Hematopoietic multipotent progenitor cell treated with erythropoietin and hydrocortisone succinate and interleukin-3 and kit ligand, for 15 days (in vitro differentiated cells): ENCODE measurements at places on chromosomes 4 and X.

GRCh38 chr4:67892253-67892652, 8.5 kb upstream of the TMPRSS11D start:
- no peak for DNase-seq

GRCh38 chr4:42915484-42915883, 23.0 kb downstream of the GRXCR1 start:
- no peak for DNase-seq

DNA sequence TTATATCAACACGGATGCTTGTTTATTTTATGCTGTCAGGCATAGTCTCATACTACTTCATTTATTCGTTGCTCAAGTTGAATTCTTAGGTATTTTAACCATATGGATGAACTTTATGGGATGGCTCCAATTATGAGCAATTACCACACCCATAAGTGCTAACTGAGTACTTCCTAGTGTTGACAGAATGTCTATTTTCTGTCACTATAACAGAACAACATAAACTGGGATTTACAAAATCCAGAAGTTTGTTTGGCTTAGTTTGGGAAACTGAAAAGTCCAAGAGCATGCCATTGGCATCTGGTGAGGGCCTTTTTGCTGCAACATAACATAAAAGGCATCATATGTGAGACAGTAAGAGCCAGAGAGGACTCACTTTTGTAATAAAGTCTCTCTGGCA, 21.0 kb downstream of the SULT1E1 start:
- DNase-seq, result no peak

DNA sequence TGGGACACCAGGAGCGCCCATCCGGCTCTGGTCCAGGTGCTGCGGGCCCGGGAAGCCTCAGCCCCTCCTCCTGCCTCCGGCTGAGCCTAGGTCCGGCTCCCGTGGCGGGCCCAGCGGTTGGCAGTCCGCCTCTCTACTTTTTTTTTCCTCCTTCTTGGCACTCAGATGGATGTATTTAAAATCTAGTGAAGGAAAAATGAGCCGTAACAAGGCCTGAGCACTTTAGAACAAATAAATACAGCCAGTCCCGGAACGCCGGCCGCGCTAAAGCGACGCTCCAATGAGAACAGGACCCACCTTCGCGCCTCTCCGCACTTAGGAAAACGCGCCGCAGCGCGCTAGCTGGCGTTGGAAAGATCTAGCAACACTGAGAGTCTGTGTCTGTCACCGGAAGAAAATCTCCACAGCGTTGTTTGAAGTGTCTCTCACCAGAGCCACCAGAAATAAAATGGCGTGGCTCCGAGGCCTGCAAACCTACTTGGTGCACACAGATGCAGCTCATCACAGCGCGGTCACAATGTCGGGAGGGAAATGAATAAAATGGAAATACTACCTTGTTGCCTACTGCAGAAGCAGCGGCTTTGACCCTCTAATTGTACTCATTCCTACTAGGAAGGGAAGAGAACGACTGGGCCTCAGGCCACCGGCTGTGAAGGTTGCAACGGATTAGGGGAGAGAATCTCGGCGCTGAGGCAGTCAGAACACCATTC, 4.7 kb downstream of the NEUROG2 start:
- no peak for DNase-seq

DNA sequence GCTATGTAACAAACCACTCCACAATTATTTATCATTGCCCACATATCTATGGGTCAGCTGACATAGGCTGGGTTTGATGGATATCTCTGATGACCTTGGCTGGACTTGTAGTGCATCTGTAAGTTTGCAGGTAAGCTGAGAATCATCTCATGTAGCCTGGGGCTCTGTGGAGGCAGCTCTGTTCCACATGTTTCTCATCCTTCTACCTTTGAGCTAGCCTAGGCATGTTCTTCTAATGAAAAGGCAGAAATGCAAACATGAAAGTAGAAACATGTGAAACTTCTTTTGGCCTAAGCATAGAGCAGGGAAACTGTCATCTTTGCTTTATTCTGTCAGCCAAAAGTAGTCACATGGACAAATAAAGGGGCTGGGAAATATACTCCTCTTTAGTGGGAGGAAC, 18.2 kb downstream of the MRPL1 start:
- no peak for DNase-seq

GRCh38 chrX:20300822-20301221, 34.1 kb upstream of the RPS6KA3 start:
- no peak for DNase-seq

DNA sequence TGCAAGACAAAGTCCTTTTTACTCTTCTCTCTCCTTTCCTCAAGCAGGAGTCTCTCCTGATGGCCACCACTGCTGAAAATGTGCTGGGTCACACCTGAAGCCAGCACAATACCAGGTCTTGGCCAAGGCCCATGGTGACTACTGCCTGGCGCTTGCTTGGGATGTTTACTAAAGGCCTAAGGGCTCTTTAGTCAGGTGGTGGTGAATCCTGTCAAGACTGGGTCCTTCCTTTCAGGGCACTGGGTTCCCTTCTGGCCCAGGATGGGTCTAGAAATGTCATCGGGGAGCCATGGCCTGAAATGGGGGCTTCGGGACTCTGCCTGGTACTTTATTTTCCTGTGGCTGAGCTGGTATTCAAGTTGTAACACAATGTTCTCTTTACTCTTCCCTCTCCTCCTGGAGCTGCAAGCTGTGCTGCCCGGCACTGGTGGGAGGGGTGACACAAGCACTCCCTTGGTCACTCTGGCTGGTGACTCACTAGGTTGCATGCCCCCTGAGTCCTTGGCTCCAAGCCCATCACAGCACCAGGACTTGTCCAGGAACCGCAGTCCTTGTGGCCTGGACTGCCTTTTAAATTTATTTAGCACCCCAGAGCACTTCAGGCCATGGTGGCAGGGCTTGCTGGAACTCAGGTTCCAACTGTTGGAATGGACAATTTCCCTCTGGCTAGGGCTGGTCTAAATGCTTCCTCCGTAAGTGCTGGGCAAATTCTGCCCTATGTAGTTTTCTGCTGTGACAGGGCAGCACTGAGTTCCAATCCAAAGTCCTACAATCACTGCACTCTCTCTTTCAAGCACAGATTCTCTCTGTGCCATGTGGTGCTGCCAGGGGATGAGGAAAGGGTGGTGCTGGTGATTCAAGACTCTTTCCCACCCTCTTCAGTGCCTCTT, 11.3 kb downstream of the ARL13A start:
- no peak for DNase-seq

- no peak for DNase-seq
Measured at GRCh38 chr4:140330311-140330900, 43.0 kb upstream of the SCOC start.

GRCh38 chr4:170697845-170698244, 608.1 kb upstream of the AADAT start:
- no peak for DNase-seq

DNA sequence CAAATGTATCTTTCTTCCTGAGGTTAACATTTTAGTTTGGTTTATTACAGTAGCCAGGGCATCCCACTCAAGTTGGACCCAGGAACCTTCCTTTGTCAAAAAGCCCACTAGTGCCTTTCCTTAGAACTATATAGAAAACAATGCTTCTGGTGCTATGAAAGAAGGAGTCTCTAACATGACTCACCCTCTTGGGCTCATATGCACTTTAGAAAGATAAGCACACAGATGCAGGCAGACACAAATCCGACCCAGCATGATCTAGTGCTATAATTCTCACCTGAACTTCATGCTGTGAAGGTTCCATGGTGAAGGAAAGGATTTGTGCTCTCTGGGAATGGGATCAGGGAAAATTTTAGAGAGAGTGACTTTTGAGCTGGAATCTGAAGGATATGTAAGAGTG, 289.4 kb downstream of the ANKRD50 start:
- DNase-seq, result no peak

DNA sequence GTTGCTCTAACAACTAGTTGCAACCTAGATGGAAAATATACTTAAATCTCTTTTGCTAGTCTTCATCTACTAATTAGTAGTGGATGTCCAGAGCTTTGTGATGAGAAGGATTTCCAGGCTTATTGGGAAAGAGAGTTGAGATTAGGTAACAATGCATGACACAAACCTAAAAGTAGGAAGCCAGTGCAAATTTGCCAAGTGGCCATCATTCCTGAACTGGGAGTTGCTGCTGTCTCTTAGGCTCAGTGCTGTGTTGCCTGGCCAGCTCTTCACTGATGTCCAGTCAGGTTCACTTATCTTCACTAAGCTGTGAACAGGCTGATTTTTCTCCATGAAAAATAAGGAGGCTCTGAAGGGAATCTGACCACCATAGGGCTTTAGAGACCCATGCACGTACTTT, 105.6 kb upstream of the AMOT start:
- DNase-seq, result no peak

GRCh38 chrX:11131146-11131545, 20.0 kb downstream of the HCCS start:
- DNase-seq, result no peak

DNA sequence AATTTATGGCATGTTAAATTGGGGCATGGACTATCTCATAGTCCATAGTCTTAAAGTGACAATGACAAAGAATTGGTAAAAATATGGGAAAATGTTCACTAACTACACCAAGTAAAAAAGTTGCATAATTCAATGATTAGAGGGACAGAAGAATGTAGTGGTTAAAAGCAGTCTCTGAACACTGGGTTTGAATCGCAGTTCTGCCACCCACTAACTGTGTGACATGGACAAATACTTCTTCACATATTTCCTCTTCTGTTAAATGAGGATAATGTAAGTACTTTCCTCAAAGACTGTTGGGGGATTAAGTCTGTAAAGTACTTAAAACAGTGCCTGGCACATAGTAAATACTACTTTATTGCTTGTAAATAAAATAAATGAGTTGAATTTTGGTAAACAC, 15.3 kb downstream of the COQ2 start:
- DNase-seq, result no peak

DNA sequence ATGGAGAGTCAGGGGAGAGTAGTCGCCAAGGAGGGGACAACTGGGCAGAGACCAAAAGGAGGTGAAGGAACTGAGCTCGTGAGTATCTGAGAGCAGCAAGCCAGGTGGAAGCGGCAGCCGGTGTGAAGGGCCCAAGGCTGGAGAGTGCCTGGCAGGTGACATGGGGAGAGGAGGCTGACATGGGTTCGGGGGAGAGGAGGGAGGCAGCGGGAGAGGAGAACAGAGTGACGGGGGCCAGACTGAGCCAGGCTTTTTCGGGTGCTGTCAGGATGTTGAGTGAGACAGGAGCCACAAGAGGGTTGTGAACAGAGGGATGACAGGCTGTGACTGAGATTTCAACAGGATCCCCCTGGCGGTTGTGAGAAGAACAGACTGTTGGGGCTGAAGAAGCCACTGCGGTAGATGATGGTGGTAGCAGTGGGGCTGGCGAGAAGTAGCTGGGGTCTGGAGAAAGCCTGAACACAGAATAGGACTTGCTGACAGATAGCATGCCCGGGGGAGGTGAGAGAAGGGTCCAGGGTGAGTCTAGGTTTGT, 5.7 kb downstream of the ELK1 start:
- DNase-seq, result peak; percentile 17

DNA sequence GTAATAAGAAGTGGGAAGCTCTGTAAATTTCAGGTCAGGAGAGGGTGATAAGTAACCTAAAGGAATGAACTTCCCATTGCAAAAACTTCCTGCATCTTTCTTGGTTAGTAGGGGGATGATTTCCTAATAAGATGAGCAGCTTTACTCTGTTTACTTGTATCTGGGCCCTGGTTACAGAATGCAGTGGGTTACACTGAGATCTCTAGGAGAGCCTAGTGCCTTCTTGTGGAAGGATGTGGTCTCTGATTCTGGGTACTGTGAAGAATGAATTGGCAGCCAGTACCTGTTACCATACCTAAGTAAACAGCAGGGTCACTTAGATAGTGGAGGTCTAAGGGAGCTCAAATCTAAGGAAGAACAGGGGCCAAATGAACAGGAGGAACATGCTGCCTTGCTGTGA, 320.6 kb downstream of the ARHGAP10 start:
- DNase-seq, result no peak

- no peak for DNase-seq
Measured at GRCh38 chrX:108299704-108300103, 138.5 kb downstream of the COL4A6 start.

GRCh38 chrX:114889481-114889880, 127.9 kb downstream of the IL13RA2 start:
- no peak for DNase-seq
